A549 treated with ZK216348 at 1 μM for 4 hours (cell line): ENCODE measurements at places on chromosomes 2 and 18. TPM values are rescaled to one million over a fixed set of nuclear protein-coding genes. Genes with fewer than 3 reads are reported as not detected.

MARCO gene
- total RNA-seq = 0.14 TPM in 1 of 5 replicates, not detected in the others

VWA3B gene
- 0.33 TPM in 1 of 5 replicates, not detected in the others for total RNA-seq

BUB1 gene
- 32.9 to 45.1 TPM (median 44.6 TPM) in 5 replicates for total RNA-seq

ATL2 gene
- 46.6 to 57.7 TPM (median 50.9 TPM) in 5 replicates for total RNA-seq

CCT4 gene
- total RNA-seq = 281 to 323 TPM (median 318 TPM) in 5 replicates

ZNG1B gene
- total RNA-seq = 37.4 to 57.1 TPM (median 39.4 TPM) in 5 replicates

MYOM1 gene
- total RNA-seq = 0.07 to 0.28 TPM (median 0.12 TPM) in 5 replicates

CNTNAP5 gene
- total RNA-seq = not detected in 5 replicates

LAMA1 gene
- 0.02 to 0.12 TPM (median 0.07 TPM) in 5 replicates for total RNA-seq

PPP1R1C gene
- total RNA-seq = 0.90 to 4.0 TPM (median 1.6 TPM) in 5 replicates

TNFAIP6 gene
- total RNA-seq = 0.55 to 1.9 TPM (median 1.2 TPM) in 5 replicates

CXCR1 gene
- total RNA-seq = not detected in 5 replicates

IDH1 gene
- 76.4 to 89.5 TPM (median 83.4 TPM) in 5 replicates for total RNA-seq

ANO7 gene
- 1.3 to 3.0 TPM (median 2.2 TPM) in 5 replicates for total RNA-seq

PAX3 gene
- total RNA-seq = not detected in 5 replicates

CD8A gene
- 0.20 to 0.42 TPM (median 0.28 TPM) in 5 replicates for total RNA-seq

OSR1 gene
- 5.8 to 9.3 TPM (median 6.5 TPM) in 5 replicates for total RNA-seq

SMYD1 gene
- not detected in 5 replicates for total RNA-seq

CTIF gene
- total RNA-seq = 11.7 to 20.6 TPM (median 16.6 TPM) in 5 replicates

IL36RN gene
- 0.06 to 0.13 TPM in 2 of 5 replicates, not detected in the others for total RNA-seq

KRTCAP3 gene
- total RNA-seq = 0.64 to 0.94 TPM (median 0.74 TPM) in 5 replicates

TMEM182 gene
- total RNA-seq = 3.5 to 5.6 TPM (median 4.5 TPM) in 5 replicates

LRP1B gene
- 0.02 to 0.09 TPM in 2 of 5 replicates, not detected in the others for total RNA-seq

RESP18 gene
- total RNA-seq = not detected in 5 replicates

ARHGAP15 gene
- not detected in 5 replicates for total RNA-seq

MYO5B gene
- 8.4 to 12.8 TPM (median 11.0 TPM) in 5 replicates for total RNA-seq

ACTR2 gene
- total RNA-seq = 127 to 186 TPM (median 171 TPM) in 5 replicates

UCN gene
- 1.3 to 2.5 TPM (median 1.6 TPM) in 5 replicates for total RNA-seq

TEX51 gene
- not detected in 5 replicates for total RNA-seq

SLC16A14 gene
- total RNA-seq = 0.64 to 1.0 TPM (median 0.99 TPM) in 5 replicates

EML6 gene
- 0.79 to 1.9 TPM (median 1.5 TPM) in 5 replicates for total RNA-seq

HOXD1 gene
- total RNA-seq = 0.18 to 0.28 TPM (median 0.24 TPM) in 4 of 5 replicates, not detected in the other

HJURP gene
- 68.3 to 93.0 TPM (median 68.9 TPM) in 5 replicates for total RNA-seq

OSBPL6 gene
- 6.5 to 7.7 TPM (median 7.1 TPM) in 5 replicates for total RNA-seq

TPO gene
- 0.13 to 0.29 TPM (median 0.13 TPM) in 3 of 5 replicates, not detected in the others for total RNA-seq

RRM2 gene
- 178 to 242 TPM (median 221 TPM) in 5 replicates for total RNA-seq

INHA gene
- total RNA-seq = 0.19 to 0.74 TPM (median 0.49 TPM) in 5 replicates

MEIS1 gene
- 1.5 to 2.4 TPM (median 1.8 TPM) in 5 replicates for total RNA-seq

FZD7 gene
- total RNA-seq = 4.4 to 7.3 TPM (median 6.0 TPM) in 5 replicates

UGT1A7 gene
- total RNA-seq = 3.7 to 6.2 TPM (median 4.3 TPM) in 5 replicates

REG3A gene
- total RNA-seq = not detected in 5 replicates

COLEC11 gene
- total RNA-seq = 0.39 to 1.4 TPM (median 0.47 TPM) in 5 replicates

DNAJC5G gene
- total RNA-seq = not detected in 5 replicates

RNU2-63P gene
- not detected in 5 replicates for total RNA-seq

FIGN gene
- 1.3 to 3.3 TPM (median 2.1 TPM) in 5 replicates for total RNA-seq

SLC35F5 gene
- 25.3 to 57.3 TPM (median 44.0 TPM) in 5 replicates for total RNA-seq

SPEG gene
- total RNA-seq = 5.1 to 10.4 TPM (median 6.9 TPM) in 5 replicates

GAREM2 gene
- 5.6 to 10.3 TPM (median 7.7 TPM) in 5 replicates for total RNA-seq

SEH1L gene
- total RNA-seq = 21.7 to 30.6 TPM (median 28.6 TPM) in 5 replicates

PROKR1 gene
- total RNA-seq = not detected in 5 replicates

NGEF gene
- 12.8 to 20.8 TPM (median 17.1 TPM) in 5 replicates for total RNA-seq

COL4A3 gene
- total RNA-seq = 0.28 to 1.3 TPM (median 0.82 TPM) in 5 replicates
